ENCODE measurements at places on chromosomes 11 and 22.

DNA sequence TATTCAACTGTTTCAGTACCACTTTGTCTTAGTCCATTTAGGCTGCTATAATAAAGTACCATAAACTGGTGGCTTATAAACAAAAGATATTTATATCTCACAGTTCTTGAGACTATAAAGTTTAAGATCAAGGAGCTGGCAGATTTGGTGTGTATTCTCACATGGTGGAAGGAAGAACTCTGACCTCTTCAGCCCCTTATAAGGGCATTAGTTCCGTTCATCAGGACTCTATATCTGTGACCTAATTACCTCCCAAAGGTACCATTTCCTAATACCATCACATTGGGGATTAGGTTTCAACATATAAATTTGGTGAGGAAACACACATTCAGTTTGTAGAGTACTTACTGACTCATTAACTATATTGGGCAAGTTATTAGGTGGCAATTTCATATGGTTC is 10.7 kb upstream of the ARL14EP start:
- DNase-seq, result no peak

DNA sequence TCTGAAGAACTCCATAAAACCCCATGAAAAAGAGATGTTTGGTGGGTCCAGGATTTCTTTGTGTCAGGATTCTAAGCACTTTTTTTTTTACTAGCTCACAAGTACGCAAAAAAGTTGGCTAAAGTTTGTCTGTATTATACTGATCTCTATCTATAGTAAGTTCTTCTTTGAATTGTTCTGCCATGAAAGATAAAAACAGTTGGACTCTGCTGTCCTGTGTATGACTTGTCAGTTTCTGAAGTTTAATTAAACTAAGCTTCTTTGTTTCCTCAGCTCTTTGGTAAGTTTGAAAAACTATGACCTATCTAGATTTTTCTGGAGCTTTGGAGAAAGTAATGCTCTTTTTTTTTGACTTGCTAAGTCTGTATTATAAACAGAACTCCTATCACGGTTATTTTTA is 812.2 kb upstream of the LUZP2 start:
- no peak for DNase-seq

DNA sequence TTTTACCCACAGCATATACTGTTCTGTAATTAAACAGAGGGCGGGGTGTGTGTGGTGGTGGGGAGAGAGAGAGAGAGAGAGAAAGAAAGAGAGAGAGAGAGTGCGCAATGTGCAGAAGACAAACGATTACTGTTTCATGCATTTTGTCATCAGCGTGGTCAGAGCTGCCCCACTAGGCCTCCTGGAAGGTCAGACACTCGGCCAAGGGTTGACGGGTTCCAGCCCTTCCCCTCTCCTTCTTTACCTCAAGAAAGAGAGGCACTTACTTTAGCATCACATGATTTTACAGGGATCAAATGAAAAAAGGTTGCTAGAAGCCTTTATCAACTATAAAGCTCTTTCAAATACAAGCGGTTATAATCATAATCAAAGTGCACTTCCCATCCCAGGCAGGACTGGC is 269.2 kb upstream of the SORL1-AS1 start:
- no peak for DNase-seq

GRCh38 chr11:69921128-69922014 is 102.2 kb upstream of the FGF3 start:
- DNase-seq, result no peak

GRCh38 chr11:79440571-79441460 is at the start of gene TENM4:
TENM4 (minus strand) TSS chr11:79441030; CDS start chr11:79069944, 371,086 bp downstream.
- no peak for DNase-seq

- DNase-seq, result no peak
Observed at GRCh38 chr11:5941951-5942350, at the start of gene OR56A3. OR56A3 (plus strand) TSS chr11:5942251; CDS start chr11:5947347, 5,096 bp downstream.

GRCh38 chr11:68763181-68763721 is 11.9 kb upstream of the TESMIN start:
- no peak for DNase-seq

- no peak for DNase-seq
Observed at GRCh38 chr11:126084608-126084912, 21.9 kb upstream of the CDON start.

GRCh38 chr11:46315783-46316563 is 31.3 kb upstream of the DGKZ start:
- no peak for DNase-seq

GRCh38 chr11:116233561-116233960 is 539.2 kb downstream of the BUD13 start:
- DNase-seq, result no peak

- DNase-seq, result no peak
Observed at GRCh38 chr11:122910775-122911174, 28.2 kb downstream of the JHY start.

DNA sequence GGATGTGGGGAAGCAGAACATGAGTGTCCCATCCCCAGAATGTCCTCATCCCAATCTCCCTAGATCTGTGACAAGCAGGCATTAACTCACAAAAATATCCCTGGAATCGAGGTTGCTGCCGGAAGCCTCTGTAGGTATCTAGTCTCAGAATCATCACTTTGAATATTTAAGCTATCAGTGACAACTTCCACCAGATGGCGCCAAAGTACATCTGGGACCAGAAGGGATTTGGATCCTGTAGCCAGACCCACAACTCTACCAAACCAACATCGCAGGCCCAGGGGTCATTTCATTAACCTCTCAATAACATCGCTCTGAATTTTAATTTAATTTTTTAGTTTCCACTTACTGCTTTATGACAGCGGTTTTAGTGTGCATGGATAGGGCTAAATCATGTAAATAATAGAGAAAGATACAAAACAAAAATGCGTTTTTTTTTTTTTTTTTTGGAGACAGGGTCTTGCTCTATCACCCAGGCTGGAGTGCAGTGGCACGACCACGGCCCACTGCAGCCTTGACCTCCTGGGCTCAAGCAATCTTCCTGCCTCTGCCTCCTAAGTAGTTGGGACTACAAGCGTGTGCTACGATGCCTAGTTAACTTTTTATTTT is 1.1 kb upstream of the EXT2 start:
- peak; percentile 80 for DNase-seq

- DNase-seq, result peak; percentile 31
Observed at GRCh38 chr11:67006029-67006884, 16.7 kb upstream of the SYT12 start.

- DNase-seq, result no peak
Observed at GRCh38 chr11:114310095-114310494, 13.9 kb downstream of the NNMT start.

DNA sequence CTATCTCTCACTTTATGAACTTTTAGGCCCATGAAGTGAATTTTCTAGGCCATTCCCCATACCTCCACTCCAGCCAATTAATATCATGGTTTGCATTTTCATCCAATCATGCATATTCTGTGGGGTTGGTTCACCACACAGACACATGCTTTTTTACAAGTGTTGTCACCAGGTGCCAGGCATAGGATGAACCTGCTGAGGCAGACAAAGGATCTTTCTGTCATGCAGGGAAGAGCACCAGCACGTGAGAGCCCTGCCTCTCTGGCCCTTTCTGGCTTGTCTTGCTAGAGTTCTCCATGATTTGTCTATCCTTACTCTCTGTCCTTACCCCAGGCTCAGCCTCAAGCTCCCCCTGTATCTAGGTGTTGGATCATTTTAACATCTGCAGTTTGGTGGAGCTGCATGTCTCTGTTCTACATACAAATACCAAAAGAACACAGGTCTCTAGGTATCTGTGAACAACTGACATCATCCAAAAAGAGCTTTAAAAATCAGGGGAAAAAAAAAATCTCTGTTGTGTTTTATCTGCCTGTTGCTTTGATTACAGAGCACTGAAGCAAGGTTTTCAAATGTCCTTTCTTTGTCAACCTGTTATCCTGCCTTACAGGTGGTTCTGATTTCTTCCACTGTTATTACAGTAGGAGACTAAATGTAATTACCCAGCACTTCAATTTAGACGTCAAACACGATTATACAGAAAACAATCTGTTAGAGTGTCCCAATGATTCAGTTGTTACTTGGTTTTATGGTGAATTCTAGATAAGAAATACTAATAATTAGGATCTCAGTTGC is 58.4 kb upstream of the GRAMD1B start:
- DNase-seq, result no peak

DNA sequence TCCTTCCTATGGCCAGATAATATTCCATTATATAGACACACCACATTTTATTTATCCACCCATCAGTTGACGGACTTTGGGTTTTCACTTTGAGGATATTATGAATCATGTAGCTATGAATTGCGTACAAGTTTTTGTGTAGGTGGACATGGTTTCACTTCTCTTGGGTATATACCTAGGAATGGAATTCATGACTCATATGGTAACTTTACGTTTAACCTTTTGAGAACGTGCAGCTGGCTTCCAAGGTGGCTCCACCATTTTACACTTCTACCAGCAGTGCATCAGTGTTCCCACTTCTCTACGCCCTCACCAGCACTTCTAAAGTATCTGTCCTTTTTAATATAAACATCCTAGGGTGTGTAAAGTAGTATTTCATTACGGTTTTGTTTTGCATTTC is 112.0 kb downstream of the PLEKHA7 start:
- DNase-seq, result peak; percentile 55

GRCh38 chr11:20027556-20028013 is 132.7 kb downstream of the DBX1 start:
- no peak for DNase-seq

GRCh38 chr22:22210375-22210774 is 34.2 kb upstream of the VPREB1 start:
- peak; percentile 64 for DNase-seq

- DNase-seq, result no peak
Observed at GRCh38 chr11:76788661-76789442, 5.7 kb downstream of the TSKU start.

DNA sequence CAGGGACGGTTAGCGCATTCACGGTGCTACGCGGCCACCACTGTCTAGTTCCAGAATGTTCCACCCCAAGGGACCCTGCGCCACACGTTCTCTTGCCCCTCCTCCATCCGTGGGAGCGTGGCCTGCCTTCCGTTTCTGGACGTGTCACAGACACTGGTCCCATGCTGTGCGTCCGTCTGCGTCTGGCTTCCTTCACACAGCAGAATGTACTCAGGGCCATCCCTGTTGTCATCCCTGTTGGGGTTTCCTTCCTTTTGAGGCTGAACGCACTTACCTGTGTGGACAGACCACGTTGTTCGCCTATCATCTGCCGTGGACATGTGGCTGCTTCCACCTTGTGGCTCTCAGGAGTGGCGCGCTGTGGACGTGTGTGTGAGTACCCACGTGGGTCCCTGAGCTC is 24.9 kb downstream of the BRSK2 start:
- DNase-seq, result no peak

GRCh38 chr11:61949169-61950034 is 749 bp upstream of the BEST1 start:
- no peak for DNase-seq

DNA sequence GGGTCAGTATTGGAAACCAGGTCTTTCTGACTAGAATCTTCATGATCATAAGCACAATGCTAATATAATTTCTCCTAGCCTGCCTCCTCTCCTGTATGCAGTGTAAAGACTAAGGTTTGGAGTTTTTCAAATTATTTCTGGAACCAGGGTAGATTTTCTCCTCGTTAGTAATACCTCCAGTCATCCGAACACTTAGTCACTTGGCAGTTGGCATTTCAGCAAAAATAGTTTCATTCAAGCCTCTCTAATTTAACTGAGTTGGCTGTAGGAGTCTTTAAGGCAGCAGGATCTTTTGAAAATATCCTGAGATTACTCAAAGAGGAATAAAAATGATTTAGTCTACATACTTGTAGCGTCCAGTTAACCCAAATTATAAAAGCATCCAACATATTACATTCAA is 6.3 kb downstream of the TYR start:
- no peak for DNase-seq

DNA sequence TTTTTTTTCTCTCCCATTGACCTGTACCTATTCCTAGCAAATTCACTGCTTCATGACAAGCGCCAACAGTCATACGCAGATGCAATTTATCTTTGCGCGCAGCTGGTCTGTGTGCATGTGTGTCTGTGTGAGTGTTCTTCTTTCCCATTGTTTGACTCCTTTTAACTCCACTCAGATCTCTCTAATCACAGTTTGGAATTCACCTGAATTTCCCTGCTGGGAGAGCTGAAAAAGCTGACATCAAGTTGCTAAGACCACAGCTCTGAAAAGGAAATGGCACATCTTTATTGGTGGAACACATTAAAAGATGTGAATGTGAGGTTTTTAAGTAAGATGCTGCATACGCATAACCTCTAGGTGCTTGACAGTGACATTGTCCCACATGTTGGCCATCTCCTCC is 187.4 kb upstream of the MTMR2 start:
- DNase-seq, result no peak

- DNase-seq, result peak; percentile 41
Observed at GRCh38 chr11:116782728-116783127, 5.1 kb downstream of the ZPR1 start.

GRCh38 chr11:118889797-118890196 is 6.1 kb downstream of the CXCR5 start:
- no peak for DNase-seq

DNA sequence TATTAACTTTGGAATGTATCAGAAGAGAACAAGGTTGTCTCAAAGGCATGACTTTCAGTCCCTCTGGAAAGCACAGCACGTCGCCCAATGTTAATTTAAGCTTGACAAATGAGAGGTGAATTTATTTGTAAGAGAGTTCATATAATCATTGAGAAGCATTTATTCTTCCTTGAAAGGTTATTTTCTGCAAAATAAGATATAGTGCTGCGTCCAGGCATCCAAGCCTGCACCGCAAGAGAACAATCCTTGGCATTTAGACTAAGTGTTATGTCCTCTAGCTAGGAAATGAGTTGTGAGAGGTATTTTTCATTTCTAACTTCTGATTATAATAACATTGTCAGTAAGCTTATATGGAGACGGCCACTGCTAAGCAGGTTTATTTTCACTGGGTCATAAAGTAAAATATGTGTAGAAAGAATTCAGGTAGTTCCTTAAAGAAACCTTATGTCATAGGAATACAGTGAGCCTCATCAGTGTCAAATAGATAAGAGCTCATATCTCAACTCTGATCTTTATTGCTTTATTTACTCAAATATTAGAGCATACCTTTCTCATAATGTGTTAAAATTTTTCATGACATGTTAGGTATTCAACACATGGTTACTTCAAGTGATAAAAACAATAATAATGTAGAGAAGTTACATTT is 182.0 kb downstream of the LUZP2 start:
- no peak for DNase-seq

- DNase-seq, result peak; percentile 52
Observed at GRCh38 chr22:17303840-17304779, 65.2 kb upstream of the CECR2 start.

GRCh38 chr11:117392979-117393378 is 65.3 kb downstream of the CEP164 start:
- no peak for DNase-seq

DNA sequence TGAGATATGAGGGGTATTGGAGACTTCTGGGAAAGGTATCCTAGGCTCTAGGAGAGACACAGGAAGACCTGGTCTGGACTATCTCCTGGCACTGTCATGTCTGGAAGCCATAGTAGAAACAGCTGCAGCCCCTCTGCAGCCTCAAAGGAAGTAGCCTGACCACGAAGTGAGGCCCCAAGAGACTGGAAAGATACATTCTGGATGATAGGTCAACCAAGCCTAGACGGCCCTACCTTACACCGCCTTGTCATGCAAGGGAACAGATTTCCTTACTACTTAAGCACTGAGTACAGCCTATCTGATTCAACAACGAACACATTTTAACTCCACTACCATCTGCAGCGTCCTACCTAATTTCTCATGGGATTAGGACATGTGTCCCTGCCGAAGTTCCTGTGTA is 31.1 kb downstream of the UQCR10 start:
- no peak for DNase-seq

GRCh38 chr11:125180413-125181305 is 16.1 kb downstream of the PKNOX2 start:
- no peak for DNase-seq

Data from activated CD4-positive, alpha-beta T cell treated with anti-CD3 and anti-CD28 coated beads, Interleukin-2, amount 50 U/mL, for 48 hours (primary cell).